ENCODE measurements at places on chromosomes 4 and X.

DNA sequence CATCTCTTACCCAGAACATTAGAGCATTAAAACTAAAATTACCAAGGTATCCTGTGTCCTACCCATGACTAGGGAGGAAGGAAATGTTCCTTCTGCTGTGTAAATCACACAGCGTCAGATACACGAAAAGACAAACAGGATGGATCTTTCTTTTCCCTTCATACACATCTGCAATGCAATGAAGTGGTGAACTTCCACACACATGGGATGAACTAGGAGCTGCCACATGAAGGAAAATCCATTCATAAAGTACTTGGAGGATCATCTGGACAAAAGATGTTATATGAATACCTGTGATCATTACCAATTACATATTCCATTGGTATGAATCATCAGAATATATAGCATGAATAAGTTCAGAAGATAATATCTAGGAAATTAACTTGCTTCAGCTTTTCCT lies 46.2 kb downstream of the LDB2 start:
- DNase-seq: no peak

- DNase-seq: no peak
Measured at GRCh38 chr4:119034276-119035008, 101.2 kb upstream of the MYOZ2 start.

GRCh38 chrX:114591121-114591520 lies 7.2 kb downstream of the HTR2C start:
- no peak for DNase-seq

DNA sequence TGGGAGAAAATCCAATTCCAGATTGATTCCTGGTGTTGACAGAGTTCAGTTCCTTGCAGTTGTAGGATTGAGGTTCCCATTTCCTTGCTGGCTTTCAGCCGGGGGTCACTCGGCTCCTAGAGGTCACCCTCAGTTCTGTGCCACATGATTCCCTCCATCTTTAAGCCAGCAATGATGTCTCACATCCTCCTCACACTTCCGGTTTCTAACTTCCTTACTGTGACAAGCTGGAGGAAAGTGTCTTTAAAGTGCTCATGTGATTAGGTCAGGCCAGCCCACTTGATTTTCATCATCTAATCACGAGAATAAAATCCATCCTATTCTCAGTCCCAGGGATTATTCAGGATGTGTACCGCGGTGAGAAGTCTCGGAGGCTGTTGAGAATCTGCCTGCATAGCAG lies 19.4 kb upstream of the SMIM31 start:
- DNase-seq: no peak

Measured in AG04449 (cell line).